ENCODE measurements at places on chromosomes 6 and 20.

GRCh38 chr6:3228046-3228671, 706 bp upstream of the TUBB2B start:
- peaks cover 66% of the 10 kb centered on the region for H3K27me3 ChIP-seq
- H3K4me3 ChIP-seq: peak overlapping the region; percentile 45
- no peak overlapping the region for H3K27ac ChIP-seq
- peaks cover 55% of the 10 kb centered on the region for H3K4me1 ChIP-seq
- H3K36me3 ChIP-seq: no peaks in the 10 kb centered on the region

DNA sequence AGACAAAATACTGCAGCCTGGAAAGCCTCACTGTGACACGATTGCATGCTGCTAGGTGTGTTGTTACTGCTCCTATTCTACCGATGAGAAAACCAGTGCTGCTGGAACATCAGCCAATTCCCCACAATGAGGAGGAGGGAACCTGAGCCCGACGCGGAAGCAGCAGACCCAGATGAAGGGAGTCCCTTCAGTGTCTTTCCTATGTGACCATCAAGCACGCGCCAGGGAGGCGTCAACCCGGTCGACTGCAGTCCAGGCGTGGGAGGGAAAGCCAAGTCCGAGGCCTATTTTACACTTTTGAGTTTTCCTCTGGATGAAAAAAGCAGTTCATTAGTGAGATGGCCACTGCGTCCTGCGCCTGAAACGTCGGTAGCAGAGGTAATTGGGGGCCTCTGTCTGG, 63.3 kb downstream of the STK35 start:
- H3K36me3 ChIP-seq: no peaks in the 10 kb centered on the region
- no peaks in the 10 kb centered on the region for H3K27me3 ChIP-seq
- no peak overlapping the region for H3K27ac ChIP-seq
- no peak for DNase-seq
- no peak overlapping the region for H3K4me3 ChIP-seq
- no peaks in the 10 kb centered on the region for H3K4me1 ChIP-seq

DNA sequence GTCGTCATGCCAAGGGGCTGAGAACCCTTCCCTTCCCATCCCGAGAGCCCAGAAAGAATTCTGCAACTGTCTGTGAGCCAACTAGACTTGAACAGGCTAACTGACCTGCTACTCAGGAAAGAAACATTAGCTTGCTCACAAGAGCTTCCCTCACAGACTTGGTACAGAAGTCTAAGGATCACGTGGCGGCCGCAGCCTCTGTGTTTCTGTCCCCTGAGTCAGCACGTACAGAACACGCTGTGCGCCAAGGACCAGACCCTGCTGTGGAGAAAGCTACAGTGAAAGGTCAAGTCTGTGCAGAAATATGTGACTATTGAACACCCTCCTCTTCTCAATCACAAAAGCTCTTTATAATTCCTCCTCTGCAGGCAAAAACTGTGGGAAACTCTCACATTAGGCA, 151.3 kb upstream of the QKI start:
- no peak overlapping the region for H3K4me3 ChIP-seq
- H3K36me3 ChIP-seq: no peaks in the 10 kb centered on the region
- H3K27ac ChIP-seq: no peak overlapping the region
- H3K27me3 ChIP-seq: no peaks in the 10 kb centered on the region
- peaks cover 7% of the 10 kb centered on the region for H3K4me1 ChIP-seq

GRCh38 chr6:87572883-87573282, 16.9 kb downstream of the RARS2 start:
- peaks cover 17% of the 10 kb centered on the region for H3K4me1 ChIP-seq
- no peak for DNase-seq
- H3K4me3 ChIP-seq: no peak overlapping the region

GRCh38 chr20:50892394-50892793, 38.8 kb downstream of the ADNP start:
- no peaks in the 10 kb centered on the region for H3K4me1 ChIP-seq
- H3K27me3 ChIP-seq: no peaks in the 10 kb centered on the region
- H3K27ac ChIP-seq: no peak overlapping the region
- H3K36me3 ChIP-seq: peaks cover 51% of the 10 kb centered on the region
- no peak overlapping the region for H3K4me3 ChIP-seq

DNA sequence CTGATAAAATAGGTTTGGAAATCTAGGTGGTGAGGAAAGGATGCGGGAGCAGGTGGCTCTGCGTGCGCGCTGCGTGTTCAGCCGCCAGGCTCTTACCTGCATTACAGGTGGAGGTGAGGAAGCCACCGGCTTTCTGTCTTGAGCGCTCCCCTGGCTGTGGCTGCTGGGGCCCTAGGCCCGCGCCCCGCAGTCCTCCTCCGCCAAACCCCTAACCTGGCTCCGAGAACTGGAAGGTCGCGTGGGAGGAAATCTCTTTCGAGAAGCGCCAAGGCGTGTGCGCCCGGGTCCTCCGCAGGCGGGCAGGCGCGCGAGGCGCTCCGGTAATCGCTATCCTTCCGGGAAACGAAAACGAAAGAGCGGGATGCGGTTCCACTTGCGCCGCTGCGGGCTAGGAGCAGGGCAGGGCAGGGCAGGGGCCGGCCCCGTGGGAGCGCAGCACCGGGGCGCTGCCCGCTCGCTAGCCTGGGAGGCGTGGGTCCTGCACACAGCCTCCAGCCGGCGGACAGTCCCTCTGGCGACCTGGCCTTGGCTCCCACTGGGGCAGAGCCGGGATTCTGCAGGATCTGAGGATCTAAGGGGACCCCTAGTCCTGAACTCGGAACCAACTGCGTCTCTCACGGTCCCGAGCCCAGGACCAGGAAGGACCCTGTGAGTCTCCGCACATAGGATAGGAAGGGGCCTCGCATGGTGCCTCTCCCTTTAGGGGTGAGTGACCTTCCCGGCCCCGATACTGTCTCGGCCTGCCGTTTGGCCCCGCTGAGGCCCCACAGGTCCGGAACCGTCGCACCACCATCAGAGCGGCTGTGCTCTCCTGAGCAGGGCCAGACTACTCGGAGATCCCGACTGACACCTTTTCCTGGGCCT, at the start of gene ETV7:
Gene ETV7, minus strand, starts transcription at position 230 of the 864 bp plus-strand sequence. Its CDS starts 128 bp downstream, at position 102.
- H3K36me3 ChIP-seq: no peaks in the 10 kb centered on the region
- DNase-seq: peak; percentile 24
- H3K27ac ChIP-seq: no peak within 1 kb of the TSS
- H3K4me3 ChIP-seq: peak within 1 kb of the TSS; percentile 87

GRCh38 chr20:57211406-57211805, 55.0 kb downstream of the BMP7 start:
- H3K27me3 ChIP-seq: no peaks in the 10 kb centered on the region
- H3K4me3 ChIP-seq: no peak overlapping the region
- no peaks in the 10 kb centered on the region for H3K36me3 ChIP-seq
- no peaks in the 10 kb centered on the region for H3K4me1 ChIP-seq
- DNase-seq: no peak

DNA sequence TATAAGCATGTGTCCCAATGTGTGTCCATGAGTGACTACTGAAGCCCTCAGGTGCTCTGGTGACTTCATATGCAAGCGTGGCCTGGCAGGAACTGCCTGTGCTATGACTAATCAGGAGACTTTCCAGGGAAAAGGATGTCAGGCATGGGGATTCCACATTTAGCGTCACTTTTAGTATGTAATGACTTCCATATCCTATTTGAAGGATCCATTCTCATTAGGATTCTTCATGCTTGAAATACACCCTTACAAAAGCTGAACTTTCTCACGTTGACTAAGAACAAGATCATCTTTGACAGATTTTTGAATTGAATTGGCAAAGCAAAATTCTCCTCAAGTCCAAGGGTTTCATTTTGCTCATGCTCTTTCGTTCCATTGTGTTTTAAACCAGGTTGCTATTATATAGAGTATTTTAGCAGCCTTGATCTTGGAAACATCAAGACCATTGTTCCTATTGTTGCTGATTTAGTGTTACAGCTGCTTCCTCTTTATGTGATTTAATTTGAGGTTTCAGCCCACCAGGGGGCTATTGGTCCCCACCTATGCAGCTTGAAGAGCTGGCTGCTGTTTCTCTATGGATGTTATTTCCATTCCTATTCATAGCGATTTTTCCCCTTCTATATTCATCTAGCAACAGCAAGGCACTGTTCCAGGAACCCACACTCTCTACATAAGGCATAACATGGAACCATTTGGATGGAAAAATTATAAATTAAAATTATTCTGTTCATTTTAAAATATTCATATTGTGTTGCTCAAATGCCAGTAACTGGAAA, 418.6 kb downstream of the CDKAL1 start:
- no peak overlapping the region for H3K4me3 ChIP-seq
- DNase-seq: no peak
- H3K4me1 ChIP-seq: no peaks in the 10 kb centered on the region
- H3K27ac ChIP-seq: no peak overlapping the region
- H3K36me3 ChIP-seq: peaks cover 7% of the 10 kb centered on the region
- no peaks in the 10 kb centered on the region for H3K27me3 ChIP-seq

DNA sequence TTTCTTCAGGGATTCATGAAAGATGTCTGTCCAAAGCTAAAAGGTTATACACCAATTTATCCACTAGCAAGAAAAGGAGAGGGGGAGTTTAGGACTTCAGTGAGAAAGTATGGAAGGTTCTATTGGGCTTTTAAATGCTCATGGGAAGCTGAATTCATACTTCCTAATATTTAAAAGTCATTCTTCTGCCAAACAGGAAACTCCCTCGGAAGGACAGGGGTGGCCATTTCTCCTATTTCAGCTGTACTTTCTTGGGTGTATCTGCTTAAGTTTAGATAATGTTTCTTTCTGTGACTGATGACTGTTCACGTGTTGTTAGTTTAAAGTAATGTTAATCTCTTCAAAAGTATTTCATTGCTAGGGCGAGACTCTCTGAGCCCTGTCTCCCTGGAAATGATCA, 80.5 kb upstream of the IFNGR1 start:
- no peak for DNase-seq
- no peaks in the 10 kb centered on the region for H3K4me1 ChIP-seq
- no peak overlapping the region for H3K27ac ChIP-seq
- no peaks in the 10 kb centered on the region for H3K27me3 ChIP-seq
- H3K4me3 ChIP-seq: no peak overlapping the region
- H3K36me3 ChIP-seq: no peaks in the 10 kb centered on the region

DNA sequence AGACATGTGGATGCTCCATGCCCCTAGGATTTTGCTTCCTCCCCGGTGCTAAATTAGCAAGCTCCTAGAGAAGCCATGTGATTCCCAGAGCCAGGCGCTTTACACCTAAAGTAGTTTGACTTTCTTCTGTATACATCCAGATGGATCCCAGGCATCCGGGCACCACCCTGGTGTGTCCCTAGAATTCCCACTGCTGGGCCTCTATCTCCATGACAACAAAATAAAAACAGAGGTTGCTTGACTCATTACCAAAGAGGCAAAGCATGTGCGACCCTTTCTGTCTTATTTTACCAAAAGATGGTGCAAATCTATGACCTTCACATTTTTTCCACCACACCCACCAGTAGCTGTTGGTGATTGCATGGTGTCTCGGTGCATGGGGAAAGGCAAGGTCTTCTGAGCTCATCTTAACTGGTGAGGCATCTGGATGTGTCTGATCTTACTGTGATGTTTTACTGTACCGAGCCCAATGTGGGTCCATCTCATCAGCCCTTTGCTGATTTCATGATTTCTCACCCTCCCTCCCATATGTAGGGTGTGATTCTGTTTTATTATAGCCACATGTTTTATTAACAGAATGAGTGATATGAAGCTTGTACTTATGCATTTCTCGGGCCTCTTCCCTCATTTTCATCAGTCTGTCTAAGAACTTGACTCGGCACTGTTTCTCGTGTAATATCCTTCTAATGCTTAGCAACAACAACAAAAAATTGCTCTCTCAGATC, 27.4 kb upstream of the VAPB start:
- no peaks in the 10 kb centered on the region for H3K4me1 ChIP-seq
- no peak for DNase-seq
- no peak overlapping the region for H3K27ac ChIP-seq
- H3K27me3 ChIP-seq: no peaks in the 10 kb centered on the region

GRCh38 chr6:149385998-149386646, 13.9 kb upstream of the SUMO4 start:
- peaks cover 48% of the 10 kb centered on the region for H3K36me3 ChIP-seq
- no peaks in the 10 kb centered on the region for H3K4me1 ChIP-seq
- H3K27me3 ChIP-seq: no peaks in the 10 kb centered on the region
- no peak overlapping the region for H3K27ac ChIP-seq
- DNase-seq: no peak
- no peak overlapping the region for H3K4me3 ChIP-seq

- no peak overlapping the region for H3K4me3 ChIP-seq
- peaks cover 25% of the 10 kb centered on the region for H3K27me3 ChIP-seq
- peaks cover 35% of the 10 kb centered on the region for H3K4me1 ChIP-seq
- no peak overlapping the region for H3K27ac ChIP-seq
- no peaks in the 10 kb centered on the region for H3K36me3 ChIP-seq
- no peak for DNase-seq
These were observed 84.8 kb downstream of the CD40 start for GRCh38 chr20:46202766-46203509.

GRCh38 chr6:90414352-90414751, 117.7 kb upstream of the BACH2 start:
- H3K4me1 ChIP-seq: peaks cover 42% of the 10 kb centered on the region
- H3K36me3 ChIP-seq: no peaks in the 10 kb centered on the region
- DNase-seq: no peak
- no peaks in the 10 kb centered on the region for H3K27me3 ChIP-seq
- H3K27ac ChIP-seq: no peak overlapping the region

GRCh38 chr6:36679043-36679833, 724 bp downstream of the CDKN1A start:
- H3K36me3 ChIP-seq: peaks cover 2% of the 10 kb centered on the region
- H3K27ac ChIP-seq: peak overlapping the region; percentile 35
- H3K4me1 ChIP-seq: peaks cover 69% of the 10 kb centered on the region
- H3K4me3 ChIP-seq: peak overlapping the region; percentile 87
- no peaks in the 10 kb centered on the region for H3K27me3 ChIP-seq

GRCh38 chr20:41055679-41056078, 27.1 kb downstream of the TOP1 start:
- no peak for DNase-seq
- H3K4me1 ChIP-seq: peaks cover 19% of the 10 kb centered on the region
- H3K36me3 ChIP-seq: no peaks in the 10 kb centered on the region
- H3K27ac ChIP-seq: no peak overlapping the region
- no peak overlapping the region for H3K4me3 ChIP-seq
- H3K27me3 ChIP-seq: no peaks in the 10 kb centered on the region

DNA sequence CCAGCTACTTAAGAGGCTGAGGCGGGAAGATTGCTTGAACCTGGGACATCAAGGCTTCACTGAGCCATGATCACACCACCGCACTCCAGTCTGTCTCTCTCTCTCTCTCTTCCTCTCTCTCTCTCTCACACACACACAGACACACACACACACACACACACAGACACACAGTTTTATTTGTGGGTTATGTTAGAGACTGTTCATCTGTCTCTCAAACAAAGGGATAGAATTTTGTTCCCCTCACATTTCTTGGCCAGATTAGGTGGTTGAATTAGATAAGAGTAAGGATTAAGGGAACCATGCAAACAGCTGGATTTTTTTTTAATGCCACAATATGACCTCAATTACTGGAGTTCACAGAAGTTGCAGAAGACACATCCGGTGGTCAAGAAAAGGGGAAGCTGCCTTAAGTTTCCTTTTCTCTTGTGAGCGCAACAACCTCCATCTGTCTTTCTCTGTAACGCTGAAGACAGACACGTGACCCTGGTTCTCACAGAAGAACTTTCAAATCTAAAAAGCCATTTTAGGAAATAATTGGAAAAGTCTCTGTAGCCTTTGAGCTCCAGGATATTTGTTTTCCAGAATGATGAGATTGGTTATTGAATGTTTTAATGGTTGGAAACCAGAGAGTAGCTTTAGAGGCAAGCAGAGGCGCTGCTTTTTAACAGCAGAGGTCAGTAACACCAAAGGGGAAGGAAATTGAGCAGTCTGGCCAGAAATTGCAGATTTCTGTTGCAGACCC, 32.9 kb upstream of the LGSN start:
- no peak overlapping the region for H3K4me3 ChIP-seq
- no peak overlapping the region for H3K27ac ChIP-seq
- DNase-seq: no peak
- no peaks in the 10 kb centered on the region for H3K36me3 ChIP-seq
